ENCODE measurements at places on chromosomes 2 and 18.

DNA sequence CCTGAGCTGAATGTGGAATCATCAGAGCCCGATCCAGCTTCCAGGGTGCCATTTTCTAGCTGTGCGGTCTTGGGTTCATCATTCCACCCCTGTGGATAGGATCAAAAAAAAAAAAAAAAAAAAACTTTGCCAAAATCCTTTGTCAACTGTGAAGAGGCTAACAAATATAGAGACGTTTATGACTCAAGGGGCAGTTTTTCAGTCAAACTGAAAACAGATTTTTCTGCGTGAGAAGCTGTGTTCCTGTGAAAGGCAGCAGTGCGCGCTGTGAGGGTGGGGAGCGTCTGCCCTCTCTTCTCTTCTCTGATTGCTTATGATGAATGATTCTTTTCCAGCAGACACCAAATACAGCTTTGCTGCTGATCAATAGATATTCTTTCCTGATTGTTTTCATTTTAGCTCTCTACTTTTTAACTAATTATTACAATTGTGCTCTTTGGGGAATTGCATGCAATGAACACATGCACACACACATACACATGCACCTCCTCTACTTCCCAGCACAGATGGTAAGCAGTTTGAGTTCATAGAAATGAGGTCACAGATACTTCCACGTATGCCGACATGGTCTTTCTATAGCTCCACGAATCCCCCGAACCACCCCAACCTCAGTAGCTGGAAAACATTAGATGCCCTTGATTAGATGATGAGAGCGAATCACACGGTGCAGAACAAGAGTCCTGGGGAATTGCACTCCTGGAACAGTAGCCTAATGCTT is 175.4 kb downstream of the NRP2 start:
- DNase-seq = no peak

DNA sequence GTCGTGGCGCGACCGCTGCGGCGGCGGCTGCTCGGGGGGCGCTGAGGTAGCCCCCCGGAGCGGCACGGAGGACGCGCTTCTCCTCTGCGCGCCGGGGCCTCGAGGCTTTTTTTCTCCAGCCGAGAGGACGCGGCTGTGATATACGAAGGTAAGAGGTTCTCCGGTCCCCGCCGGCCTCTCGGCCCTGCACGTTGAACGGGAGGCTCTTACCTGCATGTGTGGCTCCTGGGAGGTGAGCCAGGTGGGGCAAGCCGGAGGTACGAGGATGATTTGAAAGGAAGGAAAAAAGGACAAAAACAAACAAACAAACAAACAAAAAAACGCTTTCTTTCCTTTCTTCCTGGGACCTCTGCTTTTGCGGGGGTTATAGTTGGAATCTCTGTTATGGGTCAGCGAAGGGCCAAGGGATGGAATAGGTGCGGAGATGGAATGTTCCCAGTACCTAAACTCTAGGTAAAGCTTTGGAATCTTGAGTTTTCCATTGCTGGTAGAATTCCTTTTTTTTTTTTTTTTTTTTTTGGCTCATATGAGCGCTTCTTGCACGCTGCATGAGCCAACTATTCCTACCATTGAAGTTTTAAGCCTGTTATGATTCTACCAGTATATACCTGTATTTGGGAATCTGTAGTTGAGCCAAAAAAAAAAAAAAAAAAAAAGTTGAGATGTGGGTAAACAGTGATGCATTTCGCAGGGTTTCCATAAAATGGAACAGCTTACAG is 674 bp downstream of the PTPN4 start:
- DNase-seq = no peak

GRCh38 chr2:74632939-74633312 is 15.2 kb downstream of the M1AP start:
- no peak for DNase-seq

DNA sequence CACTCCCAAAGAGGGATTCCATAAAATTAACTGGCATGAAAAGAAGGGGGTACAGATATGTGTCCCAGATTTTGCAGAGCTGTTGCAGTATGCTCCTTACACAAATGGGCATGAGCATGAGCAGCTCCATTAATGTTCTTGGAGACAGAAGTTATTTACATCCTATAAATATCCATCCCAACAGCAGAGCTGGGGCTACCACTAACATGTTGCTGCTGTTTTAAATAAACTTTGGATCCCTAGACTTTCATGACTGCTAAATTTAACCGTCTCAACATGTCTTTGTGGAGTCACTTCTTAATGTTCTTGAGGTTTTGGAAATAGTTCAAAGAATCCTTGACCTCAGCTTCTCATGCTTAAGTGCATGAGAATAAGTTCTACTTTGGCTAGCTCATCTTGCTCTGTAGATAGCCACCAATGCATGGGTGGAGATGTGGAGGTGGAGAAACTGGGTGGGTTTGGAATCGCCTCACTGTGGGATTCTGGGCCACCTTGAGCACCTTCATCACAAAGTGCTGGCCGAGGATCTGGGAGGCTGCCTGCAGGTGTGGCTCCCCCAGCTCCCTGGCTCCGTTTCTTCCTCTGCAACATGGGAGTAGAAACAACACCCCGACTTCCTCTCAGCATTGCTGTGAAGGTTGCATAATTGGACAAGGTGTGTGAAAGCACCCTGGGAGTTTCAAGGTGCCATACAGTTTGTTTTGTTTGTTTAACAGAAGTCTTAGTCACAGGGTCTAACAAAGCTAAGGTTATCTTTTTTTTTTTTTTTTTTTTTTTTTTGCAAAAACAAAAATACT is 307.2 kb downstream of the MYCN start:
- no peak for DNase-seq

GRCh38 chr2:182822733-182823132 is 43.7 kb downstream of the FRZB start:
- DNase-seq = no peak

Measured in fibroblast of villous mesenchyme (primary cell).